ENCODE measurements at places on chromosomes 6 and 20.

- DNase-seq = no peak
Measured at GRCh38 chr6:26008470-26008869, 45.9 kb downstream of the TRIM38 start.

DNA sequence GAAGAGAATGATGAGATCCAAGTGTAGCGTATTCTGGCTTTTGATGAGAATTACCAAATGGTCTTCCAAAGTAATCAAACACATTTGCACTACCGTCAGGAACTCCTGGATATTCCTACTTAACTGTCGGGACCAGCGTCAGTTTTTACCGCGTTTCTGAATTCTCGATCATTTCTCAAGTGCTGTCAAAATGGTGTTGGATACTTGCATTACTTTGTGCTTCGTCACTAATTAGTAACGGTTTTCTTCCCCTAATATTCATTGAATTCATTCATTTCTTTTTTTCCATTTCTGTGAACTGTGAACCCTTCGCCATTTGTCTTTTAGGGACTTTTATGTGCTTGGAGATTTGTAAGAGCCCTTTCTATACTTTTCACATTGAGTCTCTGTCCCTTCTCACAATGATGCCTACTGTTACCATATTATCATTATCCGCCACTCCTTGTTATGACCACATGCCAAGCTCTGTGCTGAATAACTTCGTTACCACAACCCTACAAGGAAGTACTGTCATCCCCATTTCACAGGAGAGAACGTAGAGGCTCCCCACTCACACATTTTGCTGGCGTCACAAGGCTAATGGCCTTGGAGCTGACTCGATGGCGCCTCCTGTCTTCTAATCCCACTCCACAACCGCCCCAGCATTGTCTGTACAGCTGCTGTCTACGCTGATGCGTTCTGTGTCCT, 74.2 kb upstream of the QKI start:
- DNase-seq = no peak

- no peak for DNase-seq
Measured at GRCh38 chr6:41655646-41656001, 17.4 kb downstream of the MDFI start.

GRCh38 chr6:125356884-125357283, 55.1 kb upstream of the HDDC2 start:
- no peak for DNase-seq

- no peak for DNase-seq
Measured at GRCh38 chr20:11445161-11445560, 472.5 kb upstream of the BTBD3 start.

DNA sequence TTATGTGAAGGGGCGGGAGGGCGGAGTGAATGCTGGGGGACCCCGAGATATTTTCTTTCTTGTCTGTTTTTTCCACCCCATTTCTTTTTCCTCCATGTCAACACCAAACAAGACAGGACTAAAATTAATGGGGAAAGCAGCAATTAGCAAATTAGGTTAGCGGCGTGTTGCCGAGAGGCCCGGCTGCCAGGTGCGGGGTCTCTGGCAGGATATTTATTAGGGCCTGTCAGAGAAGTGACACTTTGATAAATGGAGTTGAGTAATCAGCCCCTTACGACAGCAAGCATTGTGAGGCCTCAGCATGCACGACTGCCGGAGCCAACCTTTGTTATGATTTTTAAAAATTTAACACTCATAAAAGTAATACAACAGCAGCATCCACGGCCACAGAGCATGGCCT, 193.8 kb downstream of the DHX35 start:
- peak; percentile 39 for DNase-seq

- DNase-seq = no peak
Measured at GRCh38 chr6:129709196-129709768, 695 bp downstream of the ARHGAP18 start.

DNA sequence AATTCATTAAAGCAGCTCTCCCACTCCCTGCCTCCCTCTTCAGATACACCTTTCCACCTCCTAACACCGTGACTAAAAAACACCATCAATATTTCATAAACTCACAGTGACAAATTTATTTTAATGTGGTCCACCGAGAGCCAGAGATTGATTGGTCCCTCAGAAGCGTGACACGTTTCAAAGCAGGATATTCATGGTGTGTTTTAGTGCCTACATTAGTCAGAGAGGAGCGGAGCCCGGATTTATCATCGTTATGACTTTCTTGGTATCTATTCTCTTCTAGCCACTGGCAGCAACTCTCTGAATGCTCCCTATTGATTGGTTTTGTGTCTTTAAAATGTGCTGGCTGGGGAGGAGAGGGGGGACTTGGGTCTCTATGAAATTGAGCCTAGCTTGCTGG, 265.3 kb downstream of the DHX35 start:
- DNase-seq = no peak

DNA sequence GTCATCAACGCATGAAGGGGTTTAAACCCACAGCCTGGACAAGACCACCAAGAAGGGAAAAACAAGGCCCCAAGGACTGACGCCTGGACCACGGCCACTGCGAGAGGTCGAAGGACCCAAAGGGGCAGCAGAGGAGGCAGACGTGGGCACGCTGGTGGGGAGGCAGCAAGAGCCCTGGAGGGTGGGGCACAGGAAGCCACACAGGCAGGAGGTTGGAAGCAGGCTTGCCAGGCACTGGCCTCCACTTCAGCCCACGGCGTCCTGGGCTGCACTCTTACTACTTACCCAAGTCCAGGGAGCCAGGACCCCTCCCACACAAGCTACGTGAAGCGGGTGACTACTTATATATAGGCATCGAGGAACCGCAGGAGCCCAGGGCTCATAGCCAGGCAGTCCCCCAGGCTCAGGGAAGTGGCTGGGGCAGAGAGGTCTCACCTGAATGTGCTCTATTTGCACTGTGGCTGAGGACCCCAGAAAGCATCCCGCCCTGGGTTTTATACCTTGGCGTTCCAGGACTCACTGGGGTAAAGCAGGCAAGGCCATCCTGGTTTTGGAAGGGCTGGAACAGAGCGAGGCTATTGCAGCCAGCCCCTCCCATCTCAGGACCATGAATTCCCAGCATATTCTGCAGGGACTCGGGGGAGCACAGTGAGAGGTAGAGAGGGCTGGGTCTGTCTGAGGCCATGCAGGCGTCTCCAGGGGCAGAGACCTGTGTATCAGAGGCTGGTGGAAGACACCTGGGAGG, 113.8 kb upstream of the AFDN start:
- no peak for DNase-seq

DNA sequence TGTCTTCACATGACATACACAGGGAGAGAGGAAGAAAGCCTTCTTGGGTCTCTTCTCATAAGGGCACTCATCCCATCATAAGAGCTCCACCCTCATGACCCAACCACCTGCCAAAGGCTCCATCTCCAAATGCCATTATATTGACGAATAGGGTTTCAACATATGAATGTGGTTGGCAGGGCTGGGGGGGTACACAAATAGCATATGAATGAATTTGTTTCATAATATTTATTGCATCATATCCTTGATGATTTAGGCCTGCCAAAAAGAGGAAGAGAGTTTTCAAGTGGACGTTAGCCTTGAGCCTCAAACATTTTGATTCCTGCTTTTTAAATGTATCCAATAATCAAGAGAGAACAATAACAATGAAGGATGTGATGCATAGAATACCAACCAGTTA, 26.2 kb upstream of the OPRM1 start:
- no peak for DNase-seq

GRCh38 chr6:56814802-56815201, 140.1 kb upstream of the BEND6 start:
- DNase-seq = no peak

DNA sequence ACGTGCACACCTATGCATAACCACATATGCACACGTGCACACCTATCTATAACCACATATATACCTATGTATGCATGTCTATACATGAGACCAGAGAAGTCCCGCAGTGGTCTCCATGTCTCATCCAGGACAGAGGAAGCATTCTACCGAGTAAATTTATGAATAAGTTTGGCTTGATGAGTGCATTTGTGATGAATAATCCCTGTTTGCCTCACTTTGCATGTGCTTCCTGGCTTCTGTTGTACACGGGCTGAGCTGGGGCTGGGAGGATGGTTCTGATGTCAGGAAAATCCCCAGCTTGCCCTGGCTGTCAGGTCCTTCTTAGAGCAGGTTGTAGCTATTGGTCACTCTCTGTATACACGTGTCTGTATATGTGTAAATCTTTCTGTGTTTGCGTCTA, 157.6 kb upstream of the RPS6KA2 start:
- no peak for DNase-seq

DNA sequence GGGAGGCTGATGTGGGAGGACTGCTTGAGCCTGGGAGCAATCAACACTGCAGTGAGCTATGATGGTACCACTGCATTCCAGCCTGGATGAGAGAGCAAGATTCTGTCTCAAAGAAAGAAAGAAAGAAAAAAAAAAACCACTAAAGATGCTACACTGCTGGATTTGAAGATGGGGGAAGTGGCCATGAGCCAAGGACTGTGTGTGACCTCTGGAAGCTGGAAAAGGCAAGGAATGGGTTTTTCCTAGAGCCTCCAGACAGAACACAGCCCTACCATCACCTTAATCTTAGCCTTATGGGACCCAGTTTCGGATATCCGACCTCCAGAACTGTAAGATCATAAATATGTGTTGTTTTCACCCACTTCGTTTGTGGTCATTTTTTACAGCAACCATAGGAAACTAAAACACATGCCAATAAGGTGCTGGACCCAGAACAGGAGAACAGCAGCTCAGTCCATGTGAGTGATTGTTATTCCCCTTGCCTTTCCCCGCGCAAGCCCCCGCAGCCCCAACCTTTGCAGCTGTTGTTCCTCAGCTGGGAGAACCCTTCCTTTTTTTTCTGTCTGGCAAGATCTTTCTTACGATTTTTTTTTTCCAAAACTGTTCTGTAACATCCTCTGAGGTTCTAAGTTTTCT, 11.1 kb upstream of the VAPB start:
- DNase-seq = no peak

GRCh38 chr6:161139766-161140553, 133.9 kb downstream of the AGPAT4 start:
- no peak for DNase-seq

- no peak for DNase-seq
Measured at GRCh38 chr20:57467742-57468141, 57.2 kb downstream of the CTCFL start.

- no peak for DNase-seq
Measured at GRCh38 chr6:75568100-75568499, 33.6 kb upstream of the SENP6 start.

DNA sequence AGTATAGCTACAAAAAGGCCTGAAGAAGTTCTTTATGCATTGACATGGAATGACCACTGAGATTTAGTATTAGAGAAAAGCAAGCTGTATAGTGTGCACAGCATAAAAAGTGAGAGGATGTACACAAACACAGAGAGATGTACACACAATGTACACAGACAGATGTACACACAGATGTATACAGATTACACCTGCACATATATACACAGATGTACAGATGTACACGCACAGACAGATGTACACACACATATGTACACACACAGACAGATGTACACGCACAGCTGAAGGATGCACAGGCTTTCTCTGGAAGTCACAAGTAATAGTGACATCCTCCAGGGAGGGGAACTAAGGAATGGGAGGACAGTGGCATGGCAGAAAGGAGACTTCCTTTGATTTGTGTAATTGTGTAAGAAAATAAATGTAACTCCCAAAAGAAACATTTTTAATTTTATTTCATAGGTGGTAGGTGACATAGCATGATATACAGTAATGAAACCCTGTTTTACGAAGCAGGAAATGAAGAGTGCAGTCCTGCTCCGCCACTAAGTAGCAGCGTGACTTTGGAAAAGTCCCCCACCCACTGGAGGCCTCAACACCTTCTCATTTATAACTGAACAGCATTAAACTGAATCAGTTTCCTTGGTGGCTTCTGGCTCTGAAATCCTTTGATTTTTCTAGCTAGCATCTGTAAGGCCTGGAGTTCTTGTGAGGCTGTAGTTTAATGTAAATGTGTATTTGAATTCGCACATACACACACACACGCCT, 14.1 kb downstream of the NFATC2 start:
- no peak for DNase-seq

- DNase-seq = peak; percentile 84
Measured at GRCh38 chr6:116100419-116101301, at the start of gene NT5DC1. TSS of gene NT5DC1 (plus strand) at chr6:116100853. CDS start at chr6:116100931, 78 bp downstream.

GRCh38 chr20:21028921-21029320, 77.2 kb downstream of the LINC00237 start:
- no peak for DNase-seq

- no peak for DNase-seq
Measured at GRCh38 chr6:67361264-67361663, 1273.8 kb upstream of the ADGRB3 start.

DNA sequence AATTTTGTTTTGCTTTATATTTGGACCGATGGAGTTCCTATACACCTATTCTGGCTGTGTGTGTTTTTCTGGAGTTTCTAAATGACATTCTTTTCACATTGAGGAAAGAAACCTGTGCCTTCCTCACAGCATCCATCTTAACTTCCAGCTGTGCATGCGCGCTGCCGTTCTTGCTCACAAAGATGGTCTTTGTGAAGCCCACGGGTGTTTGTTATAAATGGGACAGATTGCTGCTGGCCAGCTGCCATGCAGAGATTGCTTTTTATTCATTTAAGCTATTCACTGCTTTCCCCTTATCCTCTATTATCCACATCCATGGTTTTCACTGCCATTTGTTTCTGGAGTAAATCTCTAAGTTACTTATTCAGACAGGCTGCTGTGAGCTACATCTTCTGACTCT, 54.2 kb downstream of the SYNDIG1 start:
- DNase-seq = no peak

GRCh38 chr6:166760288-166760687, 133.2 kb upstream of the RPS6KA2 start:
- DNase-seq = no peak

GRCh38 chr20:16407251-16408067, 165.8 kb downstream of the KIF16B start:
- no peak for DNase-seq

GRCh38 chr6:81772741-81773140, 20.3 kb upstream of the TENT5A start:
- no peak for DNase-seq

GRCh38 chr20:47818466-47818865, 33.2 kb upstream of the SULF2 start:
- DNase-seq = no peak

GRCh38 chr6:56335726-56336125, 88.3 kb upstream of the COL21A1 start:
- DNase-seq = no peak

DNA sequence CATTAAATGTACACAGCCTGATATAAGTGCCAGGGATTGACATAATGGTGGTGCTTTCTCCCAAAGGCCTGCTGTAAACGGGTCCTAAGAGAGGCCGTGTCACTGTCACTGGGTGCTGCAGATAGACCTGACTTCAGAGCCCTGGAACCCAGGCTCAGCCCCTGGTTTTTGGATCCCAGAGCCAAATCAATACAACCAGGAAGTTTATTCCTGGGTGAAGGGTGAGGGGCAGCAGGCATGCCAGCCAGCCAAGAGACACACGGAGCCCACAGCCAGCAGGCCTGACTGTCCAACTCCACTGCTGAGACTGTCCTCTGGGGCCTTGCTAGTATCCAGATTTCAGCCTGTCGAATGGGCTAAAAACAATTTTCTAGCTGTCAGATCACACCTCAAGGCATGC, 12.8 kb upstream of the ARMC12 start:
- DNase-seq = no peak

DNA sequence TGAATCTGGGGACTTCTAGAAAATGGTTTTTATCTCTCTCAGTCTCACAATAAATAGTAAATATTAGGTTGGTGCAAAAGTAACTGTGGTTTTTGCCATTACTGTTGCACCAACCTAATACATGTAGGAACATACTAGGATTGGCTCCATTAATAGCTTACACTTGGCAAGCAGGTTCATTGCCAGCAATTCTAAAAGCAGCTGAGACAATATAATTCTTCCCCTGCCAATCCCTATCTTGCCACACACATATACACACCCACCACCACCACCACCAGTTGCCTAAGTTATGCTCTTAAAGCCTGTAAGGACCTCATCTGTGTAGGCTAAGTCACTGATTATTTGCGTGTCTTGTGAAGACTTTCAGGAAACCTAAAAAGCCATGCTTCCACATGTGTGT, 145.1 kb downstream of the KIF16B start:
- DNase-seq = no peak
